ENCODE measurements at places on chromosomes 5 and 9. TPM values are rescaled to one million over a fixed set of nuclear protein-coding genes. Genes with fewer than 3 reads are reported as not detected.

Gene SLC45A2
- total RNA-seq: not detected

Gene SLC12A7
- total RNA-seq: 12.7 TPM

Gene NR6A1
- total RNA-seq: 1.4 TPM

Gene SAXO1
- total RNA-seq: not detected

Gene ADGRD2
- total RNA-seq: not detected

Gene NEK6
- 26.0 TPM for total RNA-seq

Gene TMEM232
- 0.19 TPM for total RNA-seq
